Smooth muscle cell of bladder (primary cell): ENCODE measurements at places on chromosomes 2 and 18. TPM values are rescaled to one million over a fixed set of nuclear protein-coding genes. Genes with fewer than 3 reads are reported as not detected.

ASB18 gene
- not detected in 2 replicates for total RNA-seq

TWIST2 gene
- 45.2 and 60.6 TPM in 2 replicates for total RNA-seq

ZSWIM2 gene
- total RNA-seq, result under 0.01 and 0.09 TPM in 2 replicates

GAL3ST2 gene
- 0.18 TPM in 1 of 2 replicates, not detected in the other for total RNA-seq

MC4R gene
- not detected in 2 replicates for total RNA-seq

ACADL gene
- under 0.01 and 0.37 TPM in 2 replicates for total RNA-seq

DSC3 gene
- 0.09 and 0.14 TPM in 2 replicates for total RNA-seq

MOGAT1 gene
- not detected in 2 replicates for total RNA-seq

PMAIP1 gene
- total RNA-seq, result 3.1 and 6.8 TPM in 2 replicates

LYPD6B gene
- 0.18 and 2.0 TPM in 2 replicates for total RNA-seq
